ENCODE measurements at places on chromosomes 5 and 9. TPM values are rescaled to one million over a fixed set of nuclear protein-coding genes. Genes with fewer than 3 reads are reported as not detected.

DNA sequence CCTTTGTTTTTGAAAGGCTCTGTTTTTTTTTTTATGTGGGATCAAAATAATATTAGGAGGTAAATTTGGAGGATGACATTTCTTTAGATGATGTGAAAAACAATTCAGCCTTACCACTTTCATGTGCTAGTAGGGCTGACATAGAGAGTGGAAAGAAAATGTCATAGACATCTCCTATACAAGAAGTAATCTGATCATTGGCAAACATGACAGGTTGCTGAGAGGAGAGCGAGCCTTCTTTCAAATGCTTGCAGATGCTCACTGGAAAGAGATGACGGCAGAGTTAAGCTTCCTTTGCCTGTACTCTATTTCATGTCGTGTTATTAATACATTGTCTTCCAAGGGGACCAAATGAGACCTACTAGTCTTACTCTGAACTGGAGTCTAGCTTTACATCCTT lies 160.1 kb upstream of the DAP start:
- H3K4me1 ChIP-seq, result no peaks in the 10 kb centered on the region
- no peak overlapping the region for H3K27ac ChIP-seq
- no peaks in the 10 kb centered on the region for H3K36me3 ChIP-seq

GRCh38 chr5:554284-554988 lies 30.2 kb upstream of the SLC9A3 start:
- no peak overlapping the region for H3K27ac ChIP-seq
- no peaks in the 10 kb centered on the region for H3K4me1 ChIP-seq
- no peak overlapping the region for H3K4me3 ChIP-seq

DNA sequence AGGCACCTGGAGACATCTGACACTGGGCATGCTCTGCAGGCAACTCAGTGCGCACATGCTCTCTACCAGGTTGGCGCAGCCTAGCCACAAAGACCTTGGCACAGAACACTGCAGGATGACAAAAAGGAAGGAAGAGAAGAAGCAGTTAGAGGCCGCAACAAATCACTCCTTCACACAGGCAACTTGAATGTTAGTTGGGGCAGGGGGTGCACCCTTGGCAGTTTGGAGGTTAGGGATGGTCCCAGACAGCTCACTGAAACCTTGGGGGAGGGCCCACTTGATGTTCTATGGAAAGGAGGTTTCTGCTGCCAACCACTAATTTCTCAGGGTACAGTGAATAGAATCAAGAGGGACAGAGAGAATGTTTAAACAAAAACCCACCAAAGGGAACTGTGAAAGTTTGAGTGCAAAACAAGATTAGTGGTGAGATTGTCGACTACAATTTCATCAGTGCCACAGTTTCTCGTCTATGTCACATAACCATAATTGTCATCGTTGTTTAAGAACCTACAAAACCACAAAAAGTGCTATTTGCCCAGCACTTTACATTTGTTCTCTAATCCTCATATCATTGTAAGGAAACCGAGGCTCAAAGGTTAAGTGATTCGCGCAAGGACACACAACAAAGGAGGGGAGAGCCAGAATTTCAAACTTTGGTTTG lies 48.7 kb downstream of the FBXW11 start:
- H3K27me3 ChIP-seq, result no peaks in the 10 kb centered on the region
- no peak overlapping the region for H3K4me3 ChIP-seq
- DNase-seq, result no peak
- no peak overlapping the region for H3K27ac ChIP-seq

DNA sequence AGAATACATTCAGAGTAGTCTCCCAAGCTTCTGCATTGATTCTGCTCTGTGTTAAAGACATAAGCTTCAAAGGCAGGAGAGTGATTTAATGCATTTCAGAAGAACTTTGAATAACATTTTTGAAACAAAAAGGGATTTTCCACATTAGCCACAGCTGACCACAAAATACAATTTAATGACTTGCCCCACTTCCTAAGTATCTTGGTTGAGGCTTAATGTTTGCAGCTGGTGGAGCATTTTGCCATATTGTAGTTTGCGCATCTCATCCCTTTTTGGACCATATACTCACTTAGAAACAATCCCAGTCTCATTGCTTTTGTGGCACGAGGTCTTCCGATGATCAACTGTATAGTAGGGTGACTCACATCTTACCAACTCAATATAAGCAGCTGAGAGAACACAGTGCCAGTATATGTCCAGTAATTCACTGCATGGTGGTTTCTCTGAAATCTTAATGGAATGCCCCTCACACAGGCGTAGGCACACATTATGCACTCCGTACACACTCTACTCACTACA lies 455.8 kb upstream of the PTGER4 start:
- no peak overlapping the region for H3K4me3 ChIP-seq
- no peaks in the 10 kb centered on the region for H3K4me1 ChIP-seq
- H3K27me3 ChIP-seq, result no peaks in the 10 kb centered on the region
- no peak for DNase-seq
- H3K36me3 ChIP-seq, result no peaks in the 10 kb centered on the region
- no peak overlapping the region for H3K27ac ChIP-seq

GRCh38 chr5:57836331-57836730 lies 353.7 kb upstream of the ACTBL2 start:
- H3K4me1 ChIP-seq, result no peaks in the 10 kb centered on the region
- H3K36me3 ChIP-seq, result no peaks in the 10 kb centered on the region
- no peak overlapping the region for H3K27ac ChIP-seq
- H3K4me3 ChIP-seq, result no peak overlapping the region
- H3K27me3 ChIP-seq, result no peaks in the 10 kb centered on the region
- no peak for DNase-seq

The LCNL1 gene
- 0.61 TPM for total RNA-seq

The SPATA6L gene
- 17.9 TPM for total RNA-seq

GRCh38 chr9:133088146-133088750 lies 26.5 kb downstream of the CEL start:
- H3K4me1 ChIP-seq, result no peaks in the 10 kb centered on the region
- no peak for DNase-seq
- no peak overlapping the region for H3K4me3 ChIP-seq
- H3K27ac ChIP-seq, result no peak overlapping the region
- no peaks in the 10 kb centered on the region for H3K27me3 ChIP-seq

DNA sequence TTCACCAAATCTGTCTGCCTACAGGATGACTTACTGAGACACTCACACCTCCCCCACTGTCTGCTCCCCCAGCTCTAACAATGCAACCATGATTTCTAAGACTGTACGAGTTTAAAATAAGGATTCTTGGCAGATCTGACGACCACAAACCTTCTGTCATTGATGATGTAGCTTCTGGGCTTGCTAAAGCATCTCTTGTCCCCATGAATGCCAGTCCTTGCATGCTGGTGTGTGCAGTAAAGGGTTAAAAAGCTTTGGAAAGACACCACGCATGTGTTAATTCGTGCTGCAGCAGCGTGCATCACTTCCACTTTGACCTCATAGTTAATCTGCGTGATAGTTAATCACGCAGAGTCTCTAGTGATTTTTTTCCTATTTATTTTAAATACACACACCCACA lies 411 bp upstream of the GABRG2 start:
- H3K27me3 ChIP-seq, result no peaks in the 10 kb centered on the region
- H3K36me3 ChIP-seq, result no peaks in the 10 kb centered on the region
- H3K4me1 ChIP-seq, result no peaks in the 10 kb centered on the region
- no peak for DNase-seq

GRCh38 chr9:123597048-123597447 lies 241.1 kb downstream of the CRB2 start:
- H3K27me3 ChIP-seq, result no peaks in the 10 kb centered on the region
- H3K4me1 ChIP-seq, result no peaks in the 10 kb centered on the region

DNA sequence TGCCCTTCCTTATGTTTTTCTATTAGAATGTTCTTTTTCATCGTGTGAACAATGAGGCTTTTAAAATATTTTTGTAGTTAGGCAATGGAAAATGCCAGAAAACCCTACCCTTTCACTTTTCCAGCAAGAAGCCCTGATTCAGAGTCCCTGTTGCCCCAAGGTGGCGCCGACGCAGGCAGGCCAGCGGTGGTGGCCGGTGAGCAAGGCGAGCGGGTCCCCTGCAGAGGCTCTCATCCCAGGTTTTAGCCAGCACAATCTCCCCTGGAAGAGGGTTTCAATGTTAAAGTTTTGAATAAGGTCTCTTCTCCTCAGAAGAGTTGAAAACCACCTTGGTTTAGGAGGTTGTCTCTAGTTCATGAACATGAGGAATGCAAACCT lies 40.8 kb upstream of the CKMT2 start:
- no peak overlapping the region for H3K4me3 ChIP-seq
- no peaks in the 10 kb centered on the region for H3K27me3 ChIP-seq
- H3K4me1 ChIP-seq, result peaks cover 7% of the 10 kb centered on the region
- DNase-seq, result peak; percentile 42
- no peaks in the 10 kb centered on the region for H3K36me3 ChIP-seq

DNA sequence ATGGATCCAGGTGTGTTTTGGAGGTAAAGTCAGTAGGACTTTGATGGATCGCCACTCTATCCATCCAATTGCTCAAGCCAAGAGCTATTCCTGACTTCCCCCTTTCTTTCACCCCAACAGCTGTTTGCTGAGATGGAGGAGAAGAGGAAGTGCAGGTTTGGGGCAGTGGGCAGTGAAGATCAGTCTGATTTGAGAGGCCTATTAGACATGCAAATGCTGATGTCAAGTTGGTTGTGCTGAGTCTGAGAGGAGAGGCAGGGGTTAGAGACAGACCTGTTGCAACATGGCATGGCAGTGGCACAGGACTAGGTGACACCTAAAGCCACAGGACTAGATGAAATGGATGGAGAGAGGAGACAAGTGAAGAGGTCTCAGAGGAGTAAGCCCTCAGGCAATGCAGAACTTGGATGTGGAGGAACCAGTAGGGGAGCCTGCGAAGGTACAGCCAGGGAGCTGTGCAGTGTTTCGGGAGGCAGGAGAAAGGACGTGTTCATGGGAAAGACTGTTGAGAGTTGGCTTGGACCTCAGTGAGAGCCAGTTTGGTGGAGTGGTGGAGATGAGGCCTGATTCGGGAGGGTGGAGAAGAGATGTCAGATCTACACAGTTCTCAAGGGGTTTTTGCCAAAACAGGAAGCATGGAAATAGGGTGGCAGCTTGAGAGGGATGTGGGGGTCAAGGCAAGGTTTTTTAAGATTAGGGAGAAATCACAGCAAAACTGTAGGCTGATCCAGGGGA lies 175.0 kb downstream of the MACROH2A1 start:
- H3K27me3 ChIP-seq, result no peaks in the 10 kb centered on the region
- H3K4me3 ChIP-seq, result no peak overlapping the region
- no peaks in the 10 kb centered on the region for H3K36me3 ChIP-seq

- peak overlapping the region; percentile 23 for H3K27ac ChIP-seq
- peaks cover 13% of the 10 kb centered on the region for H3K4me1 ChIP-seq
- H3K27me3 ChIP-seq, result no peaks in the 10 kb centered on the region
- H3K36me3 ChIP-seq, result no peaks in the 10 kb centered on the region
- peak; percentile 65 for DNase-seq
These were observed 2.8 kb upstream of the AMBP start for GRCh38 chr9:114080773-114081440.

DNA sequence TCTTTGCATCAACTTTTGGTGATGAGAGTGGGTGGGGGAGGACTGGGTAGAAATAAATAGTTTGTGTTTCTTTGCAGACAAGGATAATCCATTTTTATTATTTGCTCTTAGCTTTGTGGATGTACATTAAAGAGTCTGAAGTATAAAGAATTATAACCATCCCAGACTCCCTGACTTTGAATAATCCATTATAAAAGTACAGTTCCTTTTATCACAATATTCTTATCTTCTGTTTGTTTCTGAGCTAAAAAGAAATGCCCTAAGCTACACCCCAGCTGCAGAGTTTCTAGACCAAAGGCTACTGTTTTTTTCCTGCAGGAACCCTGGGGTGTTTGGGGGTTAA lies 77.9 kb downstream of the NDFIP1 start:
- DNase-seq, result no peak
- H3K27ac ChIP-seq, result no peak overlapping the region
- no peaks in the 10 kb centered on the region for H3K27me3 ChIP-seq
- peaks cover 14% of the 10 kb centered on the region for H3K4me1 ChIP-seq
- no peak overlapping the region for H3K4me3 ChIP-seq

- no peaks in the 10 kb centered on the region for H3K4me1 ChIP-seq
- H3K36me3 ChIP-seq, result no peaks in the 10 kb centered on the region
- no peaks in the 10 kb centered on the region for H3K27me3 ChIP-seq
- H3K27ac ChIP-seq, result peak overlapping the region; percentile 50
These were observed 45.6 kb downstream of the FOXI1 start for GRCh38 chr5:170151097-170151831.

GRCh38 chr9:19028835-19029451 lies 4.1 kb downstream of the SAXO1 start:
- DNase-seq, result peak; percentile 26
- no peak overlapping the region for H3K4me3 ChIP-seq

DNA sequence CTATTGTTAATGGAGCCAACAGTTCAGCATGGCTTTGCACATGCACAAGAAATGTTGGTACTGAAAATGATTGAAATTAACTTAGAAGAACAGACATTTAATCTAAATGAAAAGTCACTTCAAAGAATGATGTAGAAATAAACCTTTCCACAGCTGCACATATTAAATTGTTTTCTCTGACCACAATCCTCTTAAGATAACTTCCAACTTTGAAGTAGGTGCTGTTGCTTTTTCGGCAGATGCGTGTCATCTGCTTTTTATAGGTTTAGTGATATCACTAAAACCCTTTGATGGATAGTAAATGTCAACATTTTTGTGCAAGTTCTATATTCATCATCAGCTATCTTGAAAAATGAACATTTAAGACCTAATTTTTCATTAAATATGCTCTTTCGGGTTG lies 25.3 kb upstream of the SLC1A3 start:
- H3K27ac ChIP-seq, result no peak overlapping the region
- H3K4me3 ChIP-seq, result no peak overlapping the region
- H3K27me3 ChIP-seq, result no peaks in the 10 kb centered on the region
- no peaks in the 10 kb centered on the region for H3K36me3 ChIP-seq
- no peak for DNase-seq
- no peaks in the 10 kb centered on the region for H3K4me1 ChIP-seq

The ESM1 gene
- total RNA-seq, result 2.0 TPM

GRCh38 chr5:135829179-135829578 lies 5.3 kb upstream of the SLC25A48 start:
- no peak for DNase-seq
- no peak overlapping the region for H3K27ac ChIP-seq
- H3K4me3 ChIP-seq, result no peak overlapping the region

The LEAP2 gene
- 0.67 TPM for total RNA-seq

The PDLIM7 gene
- total RNA-seq, result 63.7 TPM

- no peaks in the 10 kb centered on the region for H3K36me3 ChIP-seq
- no peak for DNase-seq
- no peak overlapping the region for H3K27ac ChIP-seq
- H3K4me1 ChIP-seq, result peaks cover 12% of the 10 kb centered on the region
- no peak overlapping the region for H3K4me3 ChIP-seq
These were observed 52.4 kb downstream of the TRIO start for GRCh38 chr5:14195588-14195987.

DNA sequence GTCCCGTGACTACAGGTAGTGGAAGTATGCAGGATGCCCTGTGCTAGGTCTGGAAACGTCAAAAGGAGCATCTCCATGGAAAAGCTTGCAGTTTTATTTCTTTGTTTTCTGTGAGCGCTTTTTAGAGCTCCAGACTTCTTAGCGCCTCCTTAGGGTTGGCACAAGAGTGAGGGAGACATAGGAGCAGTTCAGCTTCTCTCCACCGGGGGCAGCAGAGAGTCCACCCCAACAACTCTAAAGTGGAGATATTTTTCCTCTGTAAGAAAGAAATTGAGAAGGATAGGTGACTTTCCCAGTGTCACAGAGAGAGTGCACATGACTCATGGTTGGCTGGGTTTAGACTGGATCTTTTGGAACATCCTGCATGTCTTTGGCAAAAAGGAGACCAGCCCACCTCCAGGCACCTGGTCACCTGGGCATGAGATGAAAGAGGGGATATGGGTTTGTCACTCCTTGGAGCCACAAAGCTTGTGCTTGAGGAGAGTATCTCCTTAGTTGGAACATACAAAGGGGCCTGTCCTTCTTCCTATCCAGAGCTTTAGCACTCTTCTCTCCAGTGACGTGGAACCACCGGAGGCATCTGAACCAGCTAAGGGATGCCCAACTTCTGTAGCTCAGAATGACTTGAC lies 637.7 kb downstream of the SEMA5A start:
- no peaks in the 10 kb centered on the region for H3K27me3 ChIP-seq
- DNase-seq, result no peak
- H3K4me3 ChIP-seq, result no peak overlapping the region
- no peak overlapping the region for H3K27ac ChIP-seq
- H3K36me3 ChIP-seq, result no peaks in the 10 kb centered on the region

Measured in upper lobe of left lung (tissue), 6 donors.